ENCODE measurements at places on chromosomes 12 and 14.

- no peak for DNase-seq
Measured at GRCh38 chr14:91300283-91300895, 55.9 kb upstream of the GPR68 start.

DNA sequence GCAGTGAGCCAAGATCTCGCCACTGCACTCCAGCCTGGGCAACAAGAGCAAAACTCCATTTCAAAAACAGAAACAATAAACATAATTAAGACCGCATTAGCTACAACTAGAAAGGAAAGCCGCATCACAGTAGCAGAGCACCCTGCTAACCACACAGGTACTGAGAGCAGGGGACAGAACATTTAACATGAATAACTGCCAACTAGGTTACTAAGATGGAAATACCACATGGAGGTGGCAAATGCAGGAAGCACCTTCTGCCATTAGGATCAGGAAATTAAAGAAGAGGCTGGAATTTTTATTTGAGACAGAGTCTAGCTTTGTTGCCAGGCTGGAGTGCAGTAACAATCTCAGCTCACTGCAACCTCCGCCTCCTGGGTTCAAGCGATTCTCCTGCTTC lies 41.9 kb downstream of the CDC42BPB start:
- DNase-seq, result no peak

- DNase-seq, result no peak
Measured at GRCh38 chr12:44993161-44993560, 57.7 kb downstream of the DBX2 start.

DNA sequence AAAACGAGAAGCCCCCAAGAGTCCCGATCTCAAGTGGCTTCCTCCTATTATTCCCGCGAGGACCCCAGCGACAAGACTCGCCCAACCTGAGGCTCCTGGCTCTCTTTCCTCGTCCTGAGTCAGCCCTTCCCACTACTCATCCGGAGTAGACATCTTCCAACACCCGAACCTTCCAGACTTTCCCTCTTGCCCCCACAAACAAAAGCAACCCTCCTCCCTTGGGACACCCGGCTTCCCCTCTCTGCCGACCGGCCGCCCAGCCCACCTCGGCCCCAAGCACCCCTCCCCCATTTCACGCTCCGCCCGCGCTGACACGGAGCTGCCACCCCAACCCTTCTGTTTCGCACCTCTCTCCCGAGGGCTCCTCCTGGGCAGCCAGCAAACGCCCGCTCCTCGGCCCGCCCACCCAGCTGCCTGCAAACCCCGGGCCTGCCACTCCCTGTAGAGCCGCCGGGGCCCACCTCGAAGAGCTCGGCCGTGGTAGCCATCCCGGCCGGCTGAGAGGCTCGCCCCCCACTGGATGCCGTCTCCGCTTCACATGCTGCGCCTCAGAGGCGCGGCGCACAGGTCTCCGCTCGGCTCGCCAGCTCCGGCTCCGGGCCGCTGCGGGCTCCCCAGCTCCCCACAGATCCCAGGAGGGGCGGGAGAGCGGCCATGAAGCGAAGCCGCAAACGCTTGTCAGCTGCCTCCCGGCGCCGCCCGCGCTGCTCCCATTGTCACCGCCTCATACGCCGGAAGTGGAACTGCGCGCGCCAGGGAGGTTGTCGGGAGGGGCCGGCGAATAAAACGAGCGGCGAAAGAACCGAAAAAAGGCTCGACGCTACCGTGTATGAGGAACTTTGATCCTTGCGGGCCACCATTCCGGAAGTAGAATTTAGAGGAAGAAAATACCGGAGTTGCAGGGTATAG lies at the start of the genes AP5M1 and EXOC5:
TSS of gene AP5M1 (plus strand) at position 811 of the 909 bp plus-strand sequence. CDS start 344 bp downstream, outside the sequence.
TSS of gene EXOC5 (minus strand) at position 745 of the 909 bp plus-strand sequence. CDS start at position 488, 257 bp downstream.
- peak; percentile 92 for DNase-seq

GRCh38 chr12:58459191-58459590 lies 461.1 kb downstream of the LRIG3 start:
- DNase-seq, result no peak

DNA sequence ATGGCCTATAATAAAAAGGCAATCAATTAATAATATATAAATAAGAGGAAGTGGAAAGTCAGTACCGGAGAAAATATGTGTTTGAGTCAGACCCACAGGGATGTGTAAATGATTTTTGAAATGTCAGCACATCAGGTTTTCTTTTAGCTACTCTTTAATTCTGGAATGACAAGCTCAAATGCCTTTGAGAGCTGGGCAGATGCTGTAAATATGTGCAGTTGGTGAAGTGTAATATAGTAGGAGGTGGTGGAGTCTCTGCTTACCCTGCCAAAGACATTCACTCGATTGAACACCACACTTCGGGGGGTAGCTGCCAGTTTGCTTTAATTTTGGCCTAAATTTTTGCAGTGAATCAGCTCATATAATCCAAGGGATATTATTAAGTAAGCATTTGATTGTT lies 93.0 kb downstream of the PLEKHA5 start:
- no peak for DNase-seq

DNA sequence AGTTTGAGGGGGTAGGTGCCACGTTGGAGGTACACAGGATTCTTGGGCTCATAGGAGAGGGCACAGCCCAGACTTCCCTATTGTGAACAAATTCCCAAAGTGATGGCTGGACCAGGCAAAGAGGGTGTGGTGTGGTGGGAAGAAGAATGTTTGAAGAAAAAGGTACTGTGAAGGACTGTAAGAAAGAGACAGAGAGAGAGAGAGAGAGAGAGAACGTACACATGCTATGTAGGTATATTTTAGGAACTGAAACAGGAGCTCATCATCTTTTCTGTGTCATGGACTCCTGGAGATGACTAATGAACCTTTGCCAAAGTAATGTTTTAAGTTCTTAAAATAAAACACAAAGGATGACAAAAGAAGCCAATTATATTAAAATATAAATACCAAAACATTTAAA lies 24.5 kb downstream of the SLC17A8 start:
- DNase-seq, result no peak

DNA sequence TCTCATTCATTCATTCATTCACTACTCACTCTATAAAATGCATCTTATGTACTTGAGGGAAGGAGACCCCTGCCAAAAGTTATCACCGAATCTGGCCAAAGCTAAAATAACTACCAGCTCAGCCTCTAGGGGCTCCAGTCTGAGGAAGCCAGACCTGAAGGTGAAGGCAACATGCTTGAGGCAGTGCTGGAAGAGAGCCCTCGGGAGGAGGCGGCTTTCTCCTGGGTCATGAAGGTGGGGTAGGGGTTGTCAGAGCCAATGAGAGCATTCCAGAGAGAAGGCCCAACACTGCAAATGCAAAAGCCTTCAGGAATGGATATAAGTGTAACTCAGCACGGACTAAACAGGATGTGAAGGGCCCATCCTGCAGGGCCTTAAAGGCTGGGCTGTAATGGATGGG lies 62.4 kb downstream of the GSC start:
- no peak for DNase-seq
